ENCODE measurements at places on chromosomes 3 and 15. TPM values are rescaled to one million over a fixed set of nuclear protein-coding genes. Genes with fewer than 3 reads are reported as not detected.

DNA sequence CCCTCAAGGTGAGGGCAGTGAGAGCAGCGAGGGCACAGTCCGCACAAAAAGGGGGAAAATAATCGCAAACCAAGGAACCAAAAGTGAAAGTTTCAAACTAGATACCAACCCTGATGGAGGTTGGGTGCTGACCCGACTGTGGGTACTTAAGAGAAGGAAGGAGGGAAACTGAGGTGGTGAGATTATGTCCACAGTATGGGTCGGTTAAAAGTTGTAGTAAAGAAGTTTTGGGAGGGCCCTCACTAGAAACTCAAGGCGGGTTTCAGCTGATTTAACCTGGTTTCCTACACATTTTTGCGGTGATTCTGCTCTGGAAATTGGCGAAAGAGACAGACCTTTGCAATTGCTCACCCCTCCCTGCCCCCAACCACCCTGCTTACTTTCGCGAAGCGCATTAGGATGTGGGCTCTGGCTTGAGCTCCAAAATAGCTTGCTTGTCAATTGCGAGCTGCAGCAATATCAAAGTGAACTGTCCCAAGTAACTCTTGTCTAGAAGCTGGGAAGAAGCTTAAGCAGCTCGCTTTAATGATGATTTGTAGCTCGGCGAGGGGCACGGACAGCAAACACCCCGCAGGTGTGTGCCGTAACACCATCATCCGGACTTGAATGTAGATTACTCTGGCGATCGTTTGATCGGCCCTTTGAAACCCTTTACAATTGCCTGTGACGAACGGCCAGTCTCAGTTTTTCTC, 15.8 kb downstream of the SOX2 start:
- no peak for DNase-seq

GRCh38 chr3:174398761-174399160, 460.4 kb upstream of the NAALADL2 start:
- no peak for DNase-seq

GRCh38 chr3:25903371-25904129, 113.7 kb downstream of the OXSM start:
- DNase-seq = no peak

GRCh38 chr15:95626501-95627361, 703.8 kb upstream of the NR2F2 start:
- no peak for DNase-seq

Gene ARL14
- not detected for total RNA-seq
